ENCODE measurements at places on chromosomes 1 and 21.

- no peak for DNase-seq
These were observed 396.9 kb downstream of the ADGRL2 start for GRCh38 chr1:82197606-82198005.

- DNase-seq: no peak
These were observed 82.2 kb downstream of the PAPPA2 start for GRCh38 chr1:176545034-176545639.

- DNase-seq: no peak
These were observed 113.6 kb downstream of the MACF1 start for GRCh38 chr1:39317910-39318633.

- no peak for DNase-seq
These were observed 28.1 kb upstream of the WASF2 start for GRCh38 chr1:27517907-27518718.

DNA sequence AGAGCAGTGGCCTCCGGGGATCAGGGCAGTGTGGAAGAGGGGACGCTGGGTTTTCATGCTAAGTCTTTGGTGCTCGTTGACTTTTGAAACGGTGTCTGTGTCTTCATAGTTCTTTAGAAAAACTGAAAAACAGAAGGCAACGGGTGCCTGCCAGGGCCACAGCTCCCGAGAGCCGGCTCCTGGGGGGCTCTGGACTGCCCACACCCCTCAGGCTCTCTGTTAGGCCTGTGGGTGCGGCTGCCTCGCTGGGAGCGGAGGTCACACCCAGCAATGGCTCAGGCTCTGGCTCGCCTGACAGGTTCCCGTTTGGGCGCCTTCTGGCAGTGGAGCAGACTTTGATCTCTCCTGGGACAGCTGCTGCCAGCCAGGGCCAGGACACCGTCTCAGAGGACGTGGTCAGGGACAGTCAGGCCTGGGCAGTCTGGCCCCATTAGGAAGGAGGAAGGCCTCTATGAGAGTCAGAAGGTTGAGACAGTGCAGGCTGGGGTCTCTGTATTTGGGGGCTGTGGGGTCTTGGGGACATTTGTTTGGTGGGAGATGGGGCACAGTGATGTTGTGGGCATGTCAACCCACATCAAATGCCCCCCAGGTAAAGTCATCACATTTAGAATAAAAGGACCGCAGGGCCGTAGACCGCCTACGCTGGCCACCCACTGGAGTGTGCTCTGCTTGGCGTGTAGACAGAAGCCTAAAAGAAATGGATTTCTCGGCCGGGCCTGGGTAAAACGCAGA is 5.6 kb downstream of the ARHGEF16 start:
- no peak for DNase-seq

- DNase-seq: no peak
These were observed 32.7 kb upstream of the GRHL3 start for GRCh38 chr1:24286246-24287010.
